ENCODE measurements at places on chromosomes 4 and X.
A peak's percentile ranks its signal among the peaks of the same experiment; 100 is the strongest.

DNA sequence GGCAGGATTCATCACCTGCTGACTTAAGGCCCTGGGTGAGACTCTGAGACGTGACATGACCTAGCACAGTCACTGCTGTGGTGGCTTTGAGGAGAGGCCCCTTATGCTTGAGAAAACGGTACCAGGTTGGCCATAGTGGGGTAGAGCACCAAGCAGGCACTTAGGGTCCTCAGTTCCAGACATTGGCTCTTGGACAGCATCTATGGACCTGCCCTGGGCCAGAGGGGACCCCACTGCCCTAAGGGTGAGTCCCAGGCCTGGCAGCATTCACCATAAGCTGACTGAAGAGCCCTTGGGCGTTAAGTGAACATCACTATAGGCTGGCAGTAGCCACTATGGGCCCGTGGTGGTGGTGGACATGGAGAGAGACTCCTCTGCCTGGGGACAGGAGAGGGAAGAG, 78.7 kb downstream of the FNIP2 start:
- no peak for DNase-seq

GRCh38 chrX:53656845-53657244, 29.7 kb downstream of the HUWE1 start:
- DNase-seq: no peak

DNA sequence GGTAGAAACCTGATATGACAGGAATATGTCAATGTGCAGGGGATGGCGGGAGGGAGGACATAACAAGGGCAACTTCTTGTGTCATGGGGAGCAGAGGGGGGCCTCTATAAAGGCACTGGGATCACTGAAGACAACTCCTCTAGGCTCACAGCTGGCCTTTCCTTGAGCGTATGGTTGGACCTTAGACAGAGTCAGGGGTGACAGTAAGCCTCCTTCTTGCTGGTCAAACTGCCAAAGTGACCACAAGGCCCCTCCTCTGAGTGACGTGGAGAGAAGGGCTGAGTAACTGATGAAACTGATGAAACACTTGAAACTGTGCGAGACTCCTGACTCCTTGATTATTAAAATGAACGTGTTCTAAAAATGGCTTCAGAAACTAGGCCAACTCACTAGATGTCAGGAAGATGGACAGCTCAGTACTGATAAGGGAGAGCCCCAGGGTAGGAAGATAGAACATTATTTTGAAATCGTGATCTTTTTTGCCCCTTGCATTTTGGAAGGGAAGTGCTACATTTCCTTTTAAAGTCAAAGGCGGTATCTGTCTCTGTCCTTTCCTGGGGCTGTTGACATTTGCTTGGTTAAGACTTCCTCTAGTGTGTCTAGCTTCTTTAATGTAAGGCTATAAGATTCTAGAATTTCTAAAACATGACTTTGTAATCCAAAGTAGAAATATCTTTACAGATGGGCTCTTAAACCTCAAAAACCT, 1.6 kb downstream of the RAB33A start:
- peak; percentile 80 for DNase-seq

- DNase-seq: peak; percentile 77
Observed at GRCh38 chr4:109433205-109434006, at the start of gene SEC24B. Gene SEC24B, plus strand, starts transcription at chr4:109433815. Its CDS starts 55 bp downstream, at chr4:109433870.

- peak; percentile 73 for DNase-seq
Observed at GRCh38 chr4:101114936-101115372, 232.4 kb downstream of the PPP3CA start.

- DNase-seq: peak; percentile 86
Observed at GRCh38 chr4:30616942-30617646, 103.1 kb upstream of the PCDH7 start.

DNA sequence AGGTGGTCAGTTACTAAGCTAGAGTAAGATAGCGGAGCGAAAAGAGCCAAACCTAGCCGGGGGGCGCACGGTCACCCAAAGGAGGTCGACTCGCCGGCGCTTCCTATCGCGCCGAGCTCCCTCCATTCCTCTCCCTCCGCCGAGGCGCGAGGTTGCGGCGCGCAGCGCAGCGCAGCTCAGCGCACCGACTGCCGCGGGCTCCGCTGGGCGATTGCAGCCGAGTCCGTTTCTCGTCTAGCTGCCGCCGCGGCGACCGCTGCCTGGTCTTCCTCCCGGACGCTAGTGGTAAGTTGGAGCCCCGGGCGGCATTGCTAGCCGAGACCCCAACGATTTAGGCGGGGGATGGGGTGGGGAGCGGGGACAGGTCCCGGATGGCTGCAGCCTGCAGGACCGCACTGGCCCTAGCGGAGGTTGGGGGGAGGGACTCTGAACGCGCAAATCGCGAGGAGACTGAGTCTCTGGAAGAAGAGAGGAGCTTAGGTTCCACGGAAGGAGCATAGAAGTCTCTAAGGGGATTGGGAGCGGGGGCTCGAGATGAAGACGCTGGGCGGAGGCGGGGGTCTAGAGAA, 573 bp downstream of the HTR2C start:
- no peak for DNase-seq

GRCh38 chr4:128682942-128683666, 126.4 kb upstream of the JADE1 start:
- DNase-seq: no peak

- DNase-seq: no peak
Observed at GRCh38 chr4:184727430-184727829, 6.5 kb downstream of the CENPU start.

DNA sequence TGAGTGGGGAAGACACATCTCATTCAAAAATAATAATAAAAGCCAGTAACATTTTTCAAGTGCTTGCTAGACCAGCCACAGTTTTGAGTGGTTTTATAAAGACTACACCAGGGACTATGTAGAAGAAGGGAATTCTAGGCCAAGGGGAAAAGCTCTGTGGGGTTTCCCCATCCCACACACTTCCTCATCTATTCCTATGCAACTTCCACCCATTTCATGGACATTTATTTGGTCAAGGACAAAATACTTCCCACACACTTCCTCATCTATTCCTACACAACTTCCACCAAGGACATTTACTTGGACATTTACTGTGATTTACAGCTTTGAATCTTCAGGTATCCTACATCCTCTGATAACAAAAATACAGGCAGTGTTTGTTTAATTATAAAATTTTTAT, 86.5 kb upstream of the KLF3 start:
- DNase-seq: no peak

DNA sequence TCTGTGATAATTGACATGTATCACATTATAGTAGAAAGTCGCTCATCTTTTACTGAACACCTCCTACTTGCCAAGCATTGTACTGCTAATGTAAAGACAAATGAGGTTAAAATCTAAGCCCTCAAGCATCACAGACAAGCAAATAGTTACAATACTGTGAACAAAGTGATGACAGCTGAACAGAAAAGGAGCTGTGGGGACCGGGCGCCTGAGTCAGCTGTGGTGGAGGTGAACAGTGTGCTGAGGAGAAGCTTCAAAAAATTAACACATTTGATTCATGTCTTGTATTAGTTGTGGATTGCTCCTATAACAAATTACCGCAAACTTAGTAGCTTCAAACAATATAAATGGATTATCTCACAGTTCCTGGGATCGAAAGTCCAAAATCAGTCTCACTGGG, 124.3 kb downstream of the MAPK10 start:
- no peak for DNase-seq

GRCh38 chrX:14079891-14080430, 50.3 kb upstream of the GEMIN8 start:
- no peak for DNase-seq

DNA sequence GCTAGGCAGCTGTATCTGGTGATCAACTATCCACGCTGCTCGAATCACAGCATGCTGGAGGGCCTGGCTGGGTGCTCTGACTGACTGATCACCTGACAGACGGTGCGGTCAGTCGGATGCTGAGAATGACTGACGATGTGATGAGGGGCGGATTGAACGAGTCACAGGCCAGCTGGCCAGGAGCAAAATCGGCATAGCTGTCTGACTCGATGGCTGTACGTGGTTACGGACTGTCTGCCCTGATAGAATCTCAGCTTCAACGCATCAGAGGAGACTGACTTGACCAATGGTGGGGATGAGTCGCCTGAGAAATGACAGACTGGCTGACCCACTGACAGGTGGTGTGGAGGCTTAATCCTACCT, 1.0 kb upstream of the SUV39H1 start:
- no peak for DNase-seq
